Right lobe of liver (tissue), 6 donors: ENCODE measurements at places on chromosomes 11 and 22.

- DNase-seq: no peak
Observed at GRCh38 chr11:75644370-75644769, 24.5 kb downstream of the MAP6 start.

DNA sequence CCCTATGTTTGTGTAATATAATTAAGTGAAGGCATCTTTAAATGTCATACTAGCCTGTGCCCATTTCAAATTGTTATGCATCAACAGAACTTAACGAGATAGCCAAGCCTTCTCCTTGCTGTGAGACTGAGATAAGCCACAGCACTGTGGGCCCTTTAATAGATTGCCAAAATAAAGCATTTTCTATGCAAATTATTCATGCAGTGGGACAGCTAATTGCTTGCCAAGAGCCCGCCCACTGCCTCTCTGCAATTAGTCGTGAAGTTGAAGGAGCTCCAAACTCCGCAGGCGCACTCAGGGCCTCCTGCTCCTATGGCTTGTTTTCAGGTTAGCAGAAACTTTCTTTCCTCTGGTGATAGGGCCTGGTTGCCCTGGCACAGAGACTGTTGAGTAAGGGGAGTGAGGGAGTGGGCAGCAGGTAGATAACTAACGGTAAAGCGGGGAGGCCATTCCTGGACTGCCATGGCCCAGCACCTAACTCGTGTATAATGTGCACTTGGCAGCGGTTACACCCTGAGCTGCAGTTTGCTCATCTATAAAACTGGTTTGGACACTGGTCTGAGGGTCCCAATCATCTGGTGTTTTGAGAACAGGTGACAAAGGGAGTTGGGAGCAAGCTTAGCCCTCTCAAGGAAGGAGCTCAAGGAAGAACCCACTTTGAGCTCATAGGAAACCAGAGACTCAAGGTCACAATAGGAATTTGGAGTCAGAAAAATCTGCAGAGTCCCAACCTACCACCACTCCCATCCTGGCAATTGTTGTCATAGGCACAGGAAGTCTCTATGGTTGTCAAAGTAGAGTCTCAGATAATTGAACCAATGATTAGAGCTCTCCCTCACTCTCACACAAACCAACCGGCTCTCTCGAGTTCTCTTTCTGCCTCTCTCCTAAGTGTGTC, 33.9 kb upstream of the RIC3 start:
- DNase-seq: no peak

DNA sequence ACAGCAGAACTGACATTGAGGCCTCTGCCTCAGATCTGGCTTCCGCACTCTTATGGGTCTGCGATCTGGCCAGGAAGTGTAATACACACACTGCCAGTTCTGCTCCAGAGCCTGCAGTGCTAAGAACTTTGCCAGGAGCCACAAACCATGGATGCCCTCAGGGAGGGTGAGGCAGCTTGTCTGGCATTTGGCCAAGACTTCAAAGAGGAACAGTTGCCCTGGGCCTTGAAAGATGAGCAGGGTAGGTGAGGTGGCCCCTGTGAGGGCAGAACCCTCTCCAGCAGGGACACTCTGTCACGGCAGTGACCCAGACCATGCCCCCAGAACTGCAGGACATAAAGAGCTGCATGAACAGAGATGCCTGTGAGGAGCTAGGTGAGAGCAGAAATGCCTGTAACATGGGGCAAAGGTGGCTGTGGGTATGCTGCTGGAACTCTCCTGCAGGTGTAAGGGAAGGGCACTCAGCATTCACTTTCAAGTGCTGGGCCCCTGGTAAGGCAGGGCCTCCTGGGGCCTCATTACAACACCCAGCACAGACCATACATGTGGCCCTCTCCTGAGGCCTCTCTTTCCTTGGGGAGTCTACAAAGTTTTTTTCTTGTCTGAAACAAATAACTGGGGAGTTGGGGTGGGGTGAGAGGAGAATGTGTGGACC, 47.3 kb downstream of the NEU3 start:
- no peak for DNase-seq

- no peak for DNase-seq
Observed at GRCh38 chr11:133636711-133637355, 104.5 kb upstream of the OPCML start.

DNA sequence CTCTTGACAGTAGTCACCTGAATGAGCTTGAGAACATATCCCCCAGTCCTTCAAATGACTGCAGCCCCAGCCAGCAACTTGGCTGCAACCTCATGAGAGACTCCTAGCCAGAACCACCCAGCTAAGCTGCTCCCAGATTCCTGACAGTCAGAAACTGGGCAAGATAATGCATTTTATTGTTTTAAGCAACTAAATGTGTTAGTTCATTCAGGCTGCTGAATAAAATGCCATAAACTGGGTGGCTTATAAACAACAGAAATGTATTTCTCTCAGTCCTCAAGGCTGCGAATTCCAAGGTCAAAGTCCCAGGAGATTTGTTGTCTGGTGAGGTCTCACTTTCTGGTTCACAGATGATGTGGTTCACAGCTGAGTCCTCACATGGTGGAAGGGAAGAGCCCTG, 5.8 kb upstream of the PAMR1 start:
- DNase-seq: no peak

GRCh38 chr11:19660076-19660475, 52.6 kb upstream of the NAV2 start:
- DNase-seq: no peak

DNA sequence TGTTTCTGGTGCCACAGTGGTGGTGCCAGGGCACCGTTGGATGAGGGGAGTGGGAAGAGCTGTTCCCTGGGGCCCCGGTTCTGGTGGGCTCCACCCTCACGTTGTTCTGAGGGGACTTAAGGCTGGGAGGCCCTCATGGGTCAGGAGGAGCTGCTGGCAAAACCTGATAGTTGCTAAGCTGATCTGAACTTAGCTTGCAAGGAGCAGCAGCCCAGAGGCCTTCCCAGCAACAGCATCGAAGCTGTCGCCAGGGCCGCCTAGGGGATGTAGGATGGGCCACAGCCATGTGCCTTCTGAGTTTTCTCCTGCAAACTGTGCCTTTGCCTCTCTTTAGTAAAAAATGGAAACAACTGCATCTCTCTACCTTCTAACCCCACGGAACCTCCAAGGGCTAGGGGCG, 240.2 kb downstream of the TBC1D22A start:
- no peak for DNase-seq

DNA sequence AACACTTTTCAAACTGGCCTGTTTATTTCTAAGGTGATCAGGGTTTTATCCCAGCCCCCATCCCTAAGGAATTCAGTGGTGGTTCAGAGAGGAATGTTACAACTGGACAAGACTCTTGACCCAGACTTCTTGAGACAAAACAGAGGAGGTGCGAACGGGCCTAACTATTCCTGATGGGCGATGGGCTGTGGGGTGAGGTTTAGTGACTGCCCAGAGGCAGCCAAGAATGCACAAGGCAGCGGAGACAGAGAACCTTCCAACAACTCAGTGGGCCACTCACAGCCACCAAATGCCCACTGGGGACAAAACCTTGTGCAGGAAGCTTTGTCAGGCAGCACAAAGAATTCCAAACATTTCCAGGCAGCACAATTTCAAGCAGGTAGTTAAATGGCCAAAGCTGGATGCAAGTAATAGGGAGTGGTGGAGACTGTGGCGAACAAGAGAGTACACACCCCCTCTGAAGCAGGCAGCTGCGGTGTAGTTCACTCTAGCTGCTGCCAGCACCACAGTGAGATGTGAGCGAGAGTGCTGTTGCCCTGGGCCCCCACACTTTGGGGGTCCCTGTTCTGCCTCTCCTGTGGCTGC, 29.2 kb downstream of the SCUBE1 start:
- no peak for DNase-seq

DNA sequence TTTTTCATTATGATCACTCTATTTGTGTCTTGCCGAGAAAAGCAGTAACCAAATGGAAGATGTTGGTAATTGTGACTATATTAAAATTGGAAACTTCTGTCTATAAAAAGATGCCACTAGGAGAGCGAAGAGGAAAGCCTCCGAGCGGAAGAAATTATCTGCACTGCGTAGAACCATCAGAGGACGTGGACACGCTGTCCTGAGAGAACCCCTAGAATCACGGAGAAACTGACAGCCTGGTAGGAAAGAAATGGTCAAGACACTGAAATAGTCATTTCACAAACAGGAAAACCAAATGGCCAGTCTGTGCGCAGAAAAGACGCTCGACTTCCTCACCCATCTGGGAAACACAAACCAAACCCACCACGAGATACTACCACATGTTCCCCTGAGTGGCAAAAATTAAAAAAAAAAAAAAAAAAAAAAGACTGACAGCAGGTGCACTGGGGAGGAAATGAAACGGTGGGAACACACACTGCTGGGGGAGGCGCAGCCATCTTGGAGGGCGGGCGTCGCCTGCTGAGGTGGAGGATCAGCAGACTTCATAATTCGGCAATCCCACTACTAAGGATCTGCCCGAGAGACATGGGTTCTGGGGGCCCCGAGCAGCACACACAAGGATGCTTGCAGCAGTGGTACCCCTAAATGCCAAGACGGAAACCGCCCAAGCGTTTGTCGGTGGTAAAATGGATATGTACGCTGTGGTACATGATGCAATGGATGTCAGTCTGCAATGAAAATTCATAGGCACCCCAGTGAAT, 21.3 kb downstream of the IFITM10 start:
- peak; percentile 16 for DNase-seq

DNA sequence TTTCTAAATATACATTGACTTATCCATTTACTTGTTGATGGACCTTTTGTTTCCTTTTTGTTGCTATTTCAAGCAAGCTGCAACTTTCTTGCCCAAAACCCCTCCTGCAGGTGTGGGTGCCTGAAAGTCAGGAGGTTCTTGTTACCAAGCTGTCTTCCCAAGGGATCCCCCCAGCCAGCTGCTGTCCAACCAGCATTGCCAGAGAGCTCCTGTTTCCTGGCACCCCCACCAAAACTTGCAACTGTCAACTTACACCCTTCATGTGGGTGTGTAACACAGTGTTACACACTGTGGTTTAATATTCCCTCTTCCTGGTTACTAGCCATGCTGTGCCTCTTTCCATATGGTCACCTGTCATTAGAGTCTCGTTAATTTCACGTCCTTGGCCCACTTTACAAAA, 1.6 kb upstream of the KRTAP5-1 start:
- DNase-seq: no peak

- no peak for DNase-seq
Observed at GRCh38 chr11:31340903-31341572, 28.5 kb downstream of the DCDC1 start.

GRCh38 chr11:81869351-81870065, 864.2 kb downstream of the FAM181B start:
- DNase-seq: no peak

DNA sequence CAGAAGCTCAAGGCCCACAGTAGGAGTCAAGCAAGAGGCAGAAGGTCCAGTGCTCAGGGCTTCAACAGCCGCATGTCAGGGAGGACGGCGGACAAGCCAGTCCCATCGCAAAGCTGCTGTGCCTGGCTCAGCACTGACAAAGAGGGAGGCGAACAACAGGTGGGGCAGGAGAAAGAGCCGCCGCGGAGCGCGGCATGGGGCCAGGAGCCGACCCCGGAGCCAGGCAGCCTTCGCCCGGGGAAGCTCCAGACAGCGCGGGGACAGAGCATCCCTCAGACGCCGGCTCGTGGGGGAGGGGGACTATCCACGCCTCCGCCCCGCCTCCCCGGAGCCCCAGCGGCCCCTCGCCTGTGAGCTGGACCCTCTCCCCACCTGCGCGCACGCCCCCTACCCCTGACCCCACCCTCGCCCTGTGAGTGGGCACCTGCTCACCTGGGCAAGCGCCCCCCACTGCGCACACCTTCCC, 369 bp downstream of the DHCR7 start:
- no peak for DNase-seq

DNA sequence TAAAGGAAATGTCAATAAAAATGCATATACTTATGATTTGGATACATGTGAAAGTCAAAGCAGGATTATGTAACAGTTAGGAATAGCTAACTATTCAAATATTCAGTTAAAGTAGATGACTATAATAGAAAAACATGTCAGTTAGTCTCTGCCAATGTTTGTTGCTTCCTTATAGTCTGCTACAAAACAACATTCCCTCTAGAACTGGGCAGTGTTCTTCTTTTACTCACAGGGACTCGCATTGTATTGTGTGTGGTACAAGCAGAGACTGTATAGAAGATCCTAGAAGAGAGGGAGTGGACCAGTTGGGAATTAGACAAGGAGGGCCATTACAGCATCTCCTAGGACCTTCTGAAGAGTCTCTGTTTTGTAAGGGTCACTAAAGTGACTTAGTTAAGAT, 10.6 kb downstream of the ACAT1 start:
- DNase-seq: no peak

- no peak for DNase-seq
Observed at GRCh38 chr11:92711926-92712325, 257.5 kb upstream of the MTNR1B start.

DNA sequence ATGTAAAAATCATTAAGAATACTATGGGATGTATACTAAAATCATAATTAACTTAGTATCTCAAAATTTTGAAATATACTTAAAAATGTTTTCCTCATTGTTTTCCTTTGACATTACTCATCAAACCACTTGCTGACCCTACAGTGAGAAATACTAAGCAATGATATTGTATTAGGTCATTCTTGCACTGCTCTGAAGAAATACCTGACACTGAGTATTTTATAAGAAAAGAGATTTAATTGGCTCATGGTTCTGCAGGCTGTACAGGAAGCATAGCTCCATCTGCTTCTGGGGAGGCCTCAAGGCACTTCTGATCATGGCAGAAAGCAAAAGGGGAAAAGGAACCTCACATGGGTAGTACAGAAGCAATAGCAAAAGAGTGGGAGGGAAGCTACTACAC, 950.9 kb upstream of the CHORDC1 start:
- DNase-seq: no peak
